ENCODE measurements at places on chromosomes 12 and 14. TPM values are rescaled to one million over a fixed set of nuclear protein-coding genes. Genes with fewer than 3 reads are reported as not detected.

Gene KRT3
- polyA plus RNA-seq: 0.21 TPM

Gene ERP27
- polyA plus RNA-seq: 0.38 TPM

Gene KRT78
- not detected for polyA plus RNA-seq

Gene FOXM1
- polyA plus RNA-seq: 28.8 TPM

Gene ABCD2
- polyA plus RNA-seq: 6.2 TPM

Gene GAS2L3
- 25.5 TPM for polyA plus RNA-seq

Gene LRRC10
- polyA plus RNA-seq: 0.06 TPM

Gene OVCH1
- polyA plus RNA-seq: 0.78 TPM

Gene GPD1
- 39.1 TPM for polyA plus RNA-seq

Gene PTPRQ
- 0.99 TPM for polyA plus RNA-seq

Gene TEX22
- polyA plus RNA-seq: 4.8 TPM

Gene TBK1
- polyA plus RNA-seq: 22.3 TPM
